ENCODE measurements at places on chromosomes 5 and 9. TPM values are rescaled to one million over a fixed set of nuclear protein-coding genes. Genes with fewer than 3 reads are reported as not detected.
A peak's percentile ranks its signal among the peaks of the same experiment; 100 is the strongest.

GRCh38 chr9:108088916-108089315, 599.3 kb upstream of the KLF4 start:
- no peak for DNase-seq

- no peak for DNase-seq
These were observed 120.5 kb downstream of the TUSC1 start for GRCh38 chr9:25557645-25558300.

IGFBPL1 gene
- total RNA-seq: 1.3 TPM

ASS1 gene
- 2.8 TPM for total RNA-seq

GABRA6 gene
- total RNA-seq: not detected

- DNase-seq: no peak
These were observed 8.4 kb downstream of the GFI1B start for GRCh38 chr9:132986640-132987620.

GRCh38 chr9:77440057-77440456, 208.1 kb downstream of the GNA14 start:
- peak; percentile 77 for DNase-seq

DNA sequence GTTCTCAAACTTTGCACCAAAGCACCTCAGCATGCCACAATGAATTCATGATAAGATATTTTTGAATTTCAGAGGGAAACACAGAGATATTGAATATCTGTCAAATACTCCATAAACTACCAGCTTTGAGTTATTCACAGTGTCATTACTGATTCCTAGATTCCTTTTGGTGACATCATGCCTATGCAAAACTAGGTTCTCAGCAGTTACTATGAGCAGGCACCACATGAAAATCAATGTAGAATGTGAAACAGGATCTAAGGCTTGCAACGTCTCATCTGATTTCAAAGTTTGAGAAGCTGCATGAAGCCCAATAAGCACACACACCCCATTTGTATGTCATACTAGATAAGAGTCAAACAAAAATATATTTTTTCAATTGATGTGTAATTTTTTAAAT, 426.5 kb downstream of the NR2F1-AS1 start:
- DNase-seq: no peak

GRCh38 chr5:17022296-17022695, 86.2 kb upstream of the MYO10 start:
- DNase-seq: no peak

DNA sequence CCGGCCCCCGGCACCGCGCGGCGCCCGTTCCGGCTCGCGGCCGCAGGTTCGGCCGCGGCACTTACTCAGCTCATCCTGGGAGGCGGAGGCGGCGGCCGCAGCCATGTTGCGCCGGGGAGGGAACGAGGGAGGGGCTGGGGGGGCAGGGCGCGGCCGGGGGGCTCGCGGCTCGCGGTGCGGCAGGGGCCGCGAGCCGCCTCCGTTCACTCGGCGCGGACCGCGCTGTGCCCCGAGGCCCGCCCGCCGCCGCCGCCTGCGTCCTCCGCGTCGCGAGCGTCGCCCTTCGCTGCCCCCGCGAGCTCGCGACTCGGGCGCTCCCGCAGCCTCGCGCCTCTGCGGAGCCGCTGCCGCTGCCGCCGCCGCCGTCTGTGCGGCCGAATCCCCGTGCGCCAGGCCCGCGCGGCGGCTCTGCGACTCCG, 735 bp downstream of the ECPAS start:
- peak; percentile 29 for DNase-seq

DNA sequence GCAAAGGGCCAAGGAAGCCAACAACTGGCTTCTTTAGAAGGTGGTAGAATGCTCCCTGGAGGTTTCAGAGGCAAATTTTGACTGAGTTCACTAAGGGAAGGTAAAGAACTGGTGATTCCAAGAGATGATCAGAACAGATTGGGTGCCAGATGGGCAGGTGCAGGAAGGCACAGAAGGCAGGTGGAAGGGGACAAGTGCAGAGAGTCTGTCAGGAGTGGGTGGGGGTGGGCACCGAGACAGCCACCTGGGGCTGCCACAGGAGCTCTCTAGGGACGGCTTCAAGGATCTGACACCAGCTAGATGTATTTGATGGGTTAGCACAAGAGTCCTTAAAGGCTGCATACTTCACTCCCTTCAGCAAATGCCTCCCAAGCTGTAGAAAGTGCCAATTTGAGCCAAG, 207.3 kb downstream of the PTTG1 start:
- DNase-seq: peak; percentile 84

DNA sequence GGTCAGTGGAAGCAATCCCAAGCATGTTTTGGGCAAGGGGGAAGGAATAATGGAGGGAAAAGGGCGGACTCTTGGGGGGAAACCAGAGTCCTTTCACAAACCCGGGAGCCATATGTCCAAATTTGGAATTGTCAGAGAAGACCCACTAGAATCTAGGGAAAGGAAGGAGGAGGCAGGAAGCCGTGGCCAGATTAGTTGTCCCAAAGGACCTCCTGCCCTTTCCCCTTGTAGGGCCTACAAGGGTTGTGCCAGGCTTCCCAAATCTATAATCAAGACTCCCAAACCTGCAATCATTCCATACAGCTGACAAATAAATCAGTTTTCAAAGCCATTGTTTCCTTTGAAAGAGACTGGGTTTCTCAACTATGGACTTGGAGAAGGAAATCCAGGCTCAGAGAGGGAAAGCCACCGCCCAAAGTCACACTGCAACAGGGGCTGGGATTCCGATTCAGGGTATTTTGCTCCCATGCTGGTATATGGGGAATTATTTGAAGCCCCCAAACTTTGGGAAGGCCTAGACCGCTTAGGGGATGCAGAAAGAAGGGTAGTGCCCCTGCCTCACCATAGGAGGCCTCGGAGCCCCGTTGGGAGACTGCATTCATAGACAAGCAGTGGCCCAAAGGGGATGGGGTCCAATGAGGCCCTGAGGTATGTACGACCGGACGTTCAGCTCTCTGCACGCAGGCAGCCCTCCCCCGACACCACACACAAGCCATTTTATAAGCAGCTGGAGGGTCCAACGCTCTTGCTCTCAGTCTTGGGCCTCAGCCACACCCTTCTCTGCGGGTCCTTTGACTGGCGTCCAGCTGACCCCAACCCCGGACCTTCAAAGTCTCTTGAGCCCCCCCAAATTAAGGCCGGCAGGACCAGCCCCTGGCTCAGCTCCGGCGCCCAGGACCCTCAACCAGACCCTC, 815 bp downstream of the ANXA6 start:
- DNase-seq: peak; percentile 46

ALDOB gene
- total RNA-seq: not detected

CER1 gene
- not detected for total RNA-seq

DNA sequence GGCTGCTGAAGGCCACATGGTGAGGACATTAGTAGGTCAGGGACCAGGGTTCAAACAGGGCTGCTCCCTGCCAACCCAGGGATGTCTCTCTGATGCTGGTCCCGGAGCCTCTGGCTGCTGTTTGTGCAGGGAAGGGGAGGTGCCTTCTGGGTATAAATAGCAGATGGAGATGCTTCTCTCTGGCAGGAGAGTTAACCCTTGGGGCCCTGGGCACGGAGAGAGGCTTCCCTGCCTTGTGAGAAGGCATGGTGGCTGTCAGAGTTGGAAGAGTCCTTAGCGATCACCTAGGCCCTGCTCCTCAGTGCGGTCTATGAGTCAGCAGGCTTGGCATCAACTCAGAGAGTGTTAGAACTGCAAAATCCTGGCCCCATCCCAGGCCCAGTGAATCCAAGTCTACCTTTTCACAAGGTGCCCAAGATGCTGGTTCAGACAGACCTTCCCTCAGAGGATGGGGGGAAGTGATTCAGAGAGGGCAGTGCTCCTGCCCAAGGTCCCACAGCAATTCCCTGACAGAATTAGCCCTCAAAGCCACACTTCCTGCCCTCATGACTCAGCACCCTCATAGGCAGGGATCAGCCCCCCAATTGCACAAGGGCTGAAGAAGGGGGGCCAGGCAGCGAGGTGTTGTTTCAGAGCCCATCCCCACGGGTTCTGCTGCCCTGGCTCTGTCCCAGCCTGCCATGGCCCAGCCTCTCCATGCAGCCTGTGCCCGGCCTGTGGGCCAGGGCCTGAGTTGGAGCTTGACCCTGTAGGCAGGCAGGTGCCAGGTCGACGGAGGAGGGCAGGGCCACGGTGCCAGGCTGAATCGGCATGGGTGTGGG, 25.6 kb downstream of the CAMK2A start:
- DNase-seq: peak; percentile 74

PRRX2 gene
- not detected for total RNA-seq

- no peak for DNase-seq
These were observed 592.6 kb upstream of the ADAMTS16 start for GRCh38 chr5:4547547-4547946.

CBY3 gene
- total RNA-seq: not detected

DNA sequence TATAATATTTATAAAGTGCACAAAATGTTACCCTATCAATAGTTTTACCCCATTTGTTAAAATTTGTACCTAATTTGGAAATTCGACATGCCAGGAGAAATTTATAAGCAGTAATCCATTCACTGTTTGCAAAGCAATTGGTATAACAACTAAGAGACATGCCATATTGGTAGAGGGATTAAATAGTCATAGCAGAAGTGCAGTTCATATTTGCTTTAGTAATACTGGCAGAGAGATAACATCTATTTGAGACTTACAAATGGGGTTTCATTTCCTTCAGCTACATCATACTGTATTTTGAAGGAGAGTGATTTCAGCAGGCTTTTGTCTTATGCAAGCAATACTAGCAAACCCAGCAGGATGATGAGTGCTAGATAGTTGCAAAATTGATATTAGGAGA, 610.4 kb upstream of the CDH10 start:
- DNase-seq: no peak

- DNase-seq: no peak
These were observed 259.0 kb downstream of the IRX2 start for GRCh38 chr5:2492476-2492875.

FSD1L gene
- 22.1 TPM for total RNA-seq

- peak; percentile 54 for DNase-seq
These were observed 851 bp downstream of the NACC2 start for GRCh38 chr9:136093995-136094881.

DNA sequence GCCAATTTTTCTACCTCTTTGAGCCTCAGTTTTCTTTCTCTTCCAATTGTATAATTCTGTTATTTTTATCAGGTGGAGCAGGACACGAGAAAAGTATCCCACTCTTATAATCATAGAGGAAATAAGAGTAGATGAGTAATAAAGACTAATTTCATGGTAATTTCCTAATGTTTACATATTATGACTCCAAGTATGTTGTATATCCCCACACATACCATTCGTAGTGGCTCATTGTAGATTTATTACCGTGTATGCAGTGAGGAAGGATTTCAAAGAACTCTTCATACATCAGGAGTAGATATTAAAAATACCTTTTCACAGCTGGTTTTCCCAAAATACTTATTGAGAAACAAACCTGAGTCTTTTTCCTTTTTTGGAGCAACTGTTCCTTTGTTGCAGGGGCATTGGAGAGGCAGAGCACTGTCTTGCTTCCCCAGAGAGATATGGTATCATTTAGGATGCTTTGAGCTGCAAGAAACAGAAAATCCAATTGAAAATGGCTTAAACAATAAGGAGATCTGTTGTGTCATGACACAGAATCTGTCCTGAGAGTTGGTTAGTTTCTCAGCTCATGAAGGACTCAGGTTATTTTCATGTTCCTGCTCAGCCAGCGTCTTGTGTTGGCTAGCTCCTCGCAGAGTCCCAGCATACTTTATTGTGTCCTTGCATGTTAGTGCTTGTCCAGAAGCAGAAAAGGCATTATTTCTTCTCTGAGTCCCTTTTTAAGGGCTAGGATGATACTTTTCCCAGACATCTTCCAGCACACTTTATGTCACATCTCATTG, 291.2 kb downstream of the ARHGAP26 start:
- DNase-seq: no peak

CDH6 gene
- 0.58 TPM for total RNA-seq

SNX24 gene
- 6.2 TPM for total RNA-seq

GRCh38 chr9:35771943-35772342, 17.9 kb upstream of the MSMP start:
- no peak for DNase-seq

PAX5 gene
- not detected for total RNA-seq

DNA sequence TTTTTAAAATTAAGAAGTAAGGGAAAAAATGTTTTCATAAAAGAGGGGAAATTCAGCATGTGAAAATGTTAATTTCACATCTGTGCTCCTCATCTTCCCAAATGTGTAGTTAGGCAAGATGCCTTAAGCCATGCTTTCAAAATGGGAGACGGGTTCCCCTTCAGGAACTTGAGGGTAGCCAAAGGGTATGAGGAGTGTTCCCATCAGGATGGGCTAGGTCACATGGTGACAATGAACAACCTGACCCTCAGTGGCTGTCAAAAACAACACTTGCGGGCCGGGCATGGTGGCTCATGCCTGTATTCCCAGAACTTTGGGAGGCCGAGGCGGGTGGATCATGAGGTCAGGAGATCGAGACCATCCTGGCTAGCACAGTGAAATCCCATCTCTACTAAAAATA, 178.0 kb downstream of the ACTL7B start:
- no peak for DNase-seq

DNA sequence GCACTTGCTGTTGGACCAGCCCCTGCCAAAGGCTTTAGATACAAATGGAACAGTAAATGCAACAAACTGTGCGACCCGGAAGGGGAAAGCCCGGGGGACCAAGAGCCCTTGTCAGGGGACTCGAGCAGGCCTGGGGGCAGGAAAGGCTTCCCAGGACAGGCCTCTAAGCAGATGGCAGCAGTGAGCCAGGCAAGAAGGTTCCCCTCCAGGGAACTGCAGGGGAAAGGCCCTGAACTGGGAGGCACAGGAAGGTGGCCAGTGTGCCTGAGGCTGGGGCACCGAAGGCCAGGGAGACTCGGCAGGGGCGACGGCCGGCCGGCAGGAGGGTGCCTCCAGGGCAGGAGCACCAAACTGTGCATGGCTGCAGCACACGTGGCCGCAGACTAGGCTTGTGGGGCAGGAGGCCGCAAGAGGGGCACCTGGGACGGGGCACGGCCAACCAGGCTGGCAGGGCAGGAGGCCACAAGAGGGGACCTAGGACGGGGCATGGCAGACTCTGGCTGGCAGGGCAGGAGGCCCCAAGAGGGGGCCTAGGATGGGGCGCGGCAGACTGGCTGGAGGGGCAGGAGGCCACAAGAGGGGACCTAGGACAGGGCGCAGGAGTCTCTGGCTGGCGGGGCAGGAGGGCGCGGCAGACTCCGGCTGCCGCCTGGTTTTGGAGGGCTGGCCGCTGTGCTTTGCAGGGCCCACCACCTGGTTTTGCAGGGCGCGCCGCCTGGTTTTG, 10.0 kb downstream of the VAV2 start:
- no peak for DNase-seq

GRCh38 chr5:42665857-42666256, 90.8 kb upstream of the CCDC152 start:
- no peak for DNase-seq

DNA sequence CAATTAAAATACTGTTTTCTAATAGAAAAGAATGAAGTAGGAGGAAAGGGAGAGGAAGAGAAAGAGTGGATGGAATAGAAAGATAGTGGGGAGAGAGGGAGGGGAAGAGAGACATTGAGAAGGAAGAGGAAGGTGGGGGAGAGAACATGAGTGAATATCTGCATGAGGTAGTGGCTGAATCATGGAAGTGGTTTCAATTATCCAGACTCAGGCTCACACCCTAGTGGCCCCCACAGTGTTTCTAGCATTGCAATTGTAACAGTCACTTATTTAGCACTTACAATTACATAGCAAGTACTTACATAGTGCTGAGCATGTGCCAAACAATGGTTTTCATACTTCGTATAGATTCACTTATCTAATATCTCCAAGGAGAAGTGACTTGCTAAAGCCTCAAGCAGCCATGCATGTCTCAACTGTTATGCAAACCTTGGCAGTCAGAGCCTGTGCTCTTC, 72.7 kb downstream of the CAST start:
- no peak for DNase-seq
